ENCODE measurements at places on chromosomes 5 and 9.

GRCh38 chr9:86892576-86892975 lies 54.7 kb downstream of the GAS1 start:
- DNase-seq: no peak

DNA sequence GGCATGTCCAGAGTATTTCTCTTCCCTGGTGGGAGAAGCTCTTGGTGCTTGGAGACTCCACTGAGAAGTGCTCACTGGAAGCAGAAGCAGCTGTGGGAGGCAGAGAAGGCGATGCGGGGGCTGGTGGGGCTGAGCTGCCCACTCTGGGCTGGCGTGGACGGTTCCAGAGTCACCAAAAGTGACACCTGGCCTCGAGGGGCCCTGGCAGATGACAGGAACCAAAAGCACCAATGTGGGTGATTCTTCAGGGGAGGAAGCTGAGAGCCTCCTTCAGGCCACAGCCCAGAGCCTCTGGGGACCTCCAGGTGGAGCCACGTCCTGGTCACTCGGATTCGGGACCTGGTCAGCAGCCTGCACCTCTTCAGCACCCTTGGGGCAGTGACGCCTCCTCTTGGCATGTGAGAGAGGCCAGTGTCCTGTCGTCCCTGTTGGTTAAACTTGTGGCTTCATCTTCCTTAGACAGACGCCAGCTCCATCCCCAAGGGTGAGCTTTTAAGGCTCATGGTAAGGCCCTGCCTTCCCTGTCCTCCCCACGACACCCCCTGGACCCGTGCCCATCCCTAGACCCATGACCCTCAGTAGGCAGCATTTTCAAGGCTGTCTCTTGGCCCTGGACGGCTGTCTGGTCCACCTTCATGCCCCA lies 78.7 kb upstream of the IRX4 start:
- no peak for DNase-seq

- DNase-seq: no peak
Measured at GRCh38 chr9:15249981-15250380, 57.0 kb downstream of the TTC39B start.

- no peak for DNase-seq
Measured at GRCh38 chr9:114301798-114302565, 20.9 kb upstream of the ORM1 start.

- no peak for DNase-seq
Measured at GRCh38 chr9:134174526-134175290, 10.3 kb upstream of the RNU6ATAC start.

DNA sequence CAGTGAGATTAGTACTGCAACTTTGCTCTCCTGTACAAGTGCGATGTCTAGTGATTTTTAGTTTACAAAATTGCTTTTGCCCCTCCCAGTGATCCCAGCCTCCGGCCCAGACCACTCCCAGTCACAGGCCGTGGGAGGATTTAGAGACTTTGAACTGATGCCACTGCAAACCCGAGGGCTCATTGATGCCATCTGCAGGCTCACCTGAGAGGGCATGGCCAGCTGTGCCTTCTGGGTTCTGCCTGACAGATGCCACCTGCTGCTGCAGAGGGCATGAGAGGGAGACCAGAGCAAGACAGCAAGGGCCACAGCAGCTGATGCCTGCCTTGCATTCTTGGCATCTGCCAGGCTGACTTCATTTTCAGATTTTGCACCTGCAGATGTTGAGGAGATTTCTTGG lies 593.8 kb downstream of the CDK5RAP2 start:
- DNase-seq: no peak

- DNase-seq: no peak
Measured at GRCh38 chr9:86775718-86776117, 171.6 kb downstream of the GAS1 start.

DNA sequence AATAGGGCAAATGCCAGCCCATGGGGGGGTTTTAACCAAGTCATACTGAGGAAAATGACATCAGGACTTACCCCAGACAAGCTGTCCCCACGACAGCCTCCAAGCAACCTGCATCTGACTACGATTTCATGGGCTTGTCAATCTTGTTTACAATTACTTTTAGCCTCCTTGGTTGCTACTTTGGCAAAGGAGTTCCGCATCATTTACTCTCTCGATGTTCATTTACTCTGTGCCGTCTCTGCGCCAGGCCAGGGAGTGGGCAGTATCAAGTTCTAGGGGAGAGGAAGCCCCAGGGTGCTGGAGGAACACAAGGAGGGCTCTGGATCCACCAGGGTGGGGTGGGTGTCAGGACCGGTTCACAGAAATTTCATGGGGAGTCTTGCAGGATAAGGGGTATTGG lies 23.9 kb downstream of the PTPN3 start:
- DNase-seq: no peak

DNA sequence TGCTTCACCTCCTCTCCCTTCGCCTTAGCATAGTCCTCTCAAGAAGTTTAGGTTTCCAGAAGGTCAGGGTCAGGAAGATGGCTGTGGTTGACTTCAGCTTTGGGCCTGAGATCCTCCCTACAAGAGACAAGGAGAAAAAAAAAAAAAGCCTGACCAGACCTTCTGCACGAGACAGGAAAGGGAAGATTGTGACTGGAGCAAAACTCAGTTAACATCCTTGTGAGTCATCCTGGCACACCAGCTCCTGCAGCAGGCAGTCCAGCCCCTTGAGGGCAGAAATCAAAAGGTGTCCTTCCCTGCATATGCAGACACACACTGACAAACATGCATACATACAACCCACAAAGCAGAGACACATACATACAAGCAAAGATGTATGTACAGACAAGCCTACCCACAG lies 18.0 kb upstream of the ENHO start:
- DNase-seq: peak; percentile 41

DNA sequence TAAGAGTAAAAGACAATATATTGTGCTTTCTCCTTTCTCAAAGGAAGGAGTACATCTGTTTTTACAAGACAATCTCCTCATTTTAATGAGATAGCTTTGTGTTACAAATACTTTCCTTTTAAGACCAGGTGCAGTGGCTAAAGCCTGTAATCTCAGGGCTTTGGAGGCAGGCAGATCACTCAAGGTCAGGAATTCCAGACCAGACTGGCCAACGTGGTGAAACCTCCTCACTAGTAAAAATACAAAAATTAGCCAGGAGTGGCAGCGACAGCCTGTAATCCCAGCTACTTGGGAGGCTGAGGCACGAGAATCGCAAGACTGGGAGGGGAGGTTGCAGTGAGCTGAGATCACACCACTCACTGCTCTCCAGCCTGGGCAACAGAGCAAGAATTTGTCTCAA lies 11.8 kb downstream of the TMEM161B start:
- DNase-seq: no peak
